ENCODE measurements at places on chromosomes 4 and X.

- no peak for DNase-seq
Observed at GRCh38 chrX:132489578-132490419, 961 bp upstream of the MBNL3 start.

- no peak for DNase-seq
Observed at GRCh38 chr4:105504744-105505143, 30.9 kb upstream of the PPA2 start.

GRCh38 chr4:172142281-172142741, 329.1 kb downstream of the GALNTL6 start:
- DNase-seq = peak; percentile 28

GRCh38 chr4:11565899-11566298, 137.2 kb upstream of the HS3ST1 start:
- DNase-seq = no peak

- DNase-seq = no peak
Observed at GRCh38 chr4:125765941-125766340, 451.2 kb downstream of the FAT4 start.

DNA sequence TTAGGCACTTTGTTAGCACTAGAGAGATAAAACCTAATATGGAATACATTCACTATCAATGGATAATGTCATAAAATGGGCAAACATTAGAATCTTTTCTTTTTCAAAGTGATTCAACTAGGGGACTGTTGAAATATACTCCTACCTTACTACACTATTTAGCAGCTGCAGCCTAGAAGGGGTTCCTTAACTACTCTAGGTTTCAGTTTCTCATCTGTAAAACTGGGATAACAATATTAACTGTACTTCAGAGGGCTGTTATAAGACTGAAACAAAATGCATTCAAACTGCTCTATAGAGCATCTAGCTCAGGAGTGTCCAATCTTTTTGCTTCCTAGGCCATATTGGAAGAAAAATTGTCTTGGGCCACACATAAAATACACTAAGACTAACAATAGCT, 147.4 kb downstream of the CDS1 start:
- no peak for DNase-seq

GRCh38 chr4:17329046-17329445, 182.8 kb downstream of the QDPR start:
- no peak for DNase-seq

DNA sequence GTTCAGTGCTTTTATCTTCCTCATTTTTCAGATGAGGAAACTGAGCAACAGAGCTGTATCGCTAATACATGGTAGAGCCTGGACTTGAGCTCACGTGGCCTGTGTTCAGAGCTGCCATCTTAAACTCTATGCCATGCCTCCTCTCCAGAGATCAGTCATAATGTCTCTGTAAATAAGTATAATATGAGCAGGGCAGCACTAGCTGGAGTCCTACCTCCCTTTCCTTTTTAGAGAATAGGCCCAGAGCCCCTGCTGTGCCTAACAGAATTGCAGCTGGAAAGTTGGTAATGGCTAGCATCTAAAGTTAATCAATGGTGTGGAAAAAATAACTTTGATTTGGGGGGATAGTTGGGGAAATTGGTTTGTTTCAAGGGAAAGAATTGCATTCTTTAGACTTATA, 20.4 kb downstream of the CASP6 start:
- DNase-seq = no peak

DNA sequence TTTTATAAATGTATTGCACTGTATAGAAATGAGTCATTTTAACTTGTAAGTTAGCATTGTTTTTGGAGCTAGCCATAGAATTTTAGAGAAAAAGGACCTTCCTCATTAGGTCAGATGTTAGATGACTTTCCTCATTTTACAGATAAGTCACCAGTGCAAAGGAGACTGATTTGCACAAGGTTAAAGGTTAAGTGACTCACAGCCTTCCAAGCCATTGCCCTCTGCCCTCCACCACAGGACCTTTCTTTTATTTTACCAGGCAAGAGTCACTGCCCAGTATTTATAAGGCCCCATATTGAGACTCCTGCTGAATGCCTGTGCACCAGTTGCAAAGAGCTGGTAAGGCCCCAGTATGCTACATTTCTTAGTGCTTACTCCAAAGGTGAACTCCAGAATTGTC, 4.2 kb upstream of the ABCG2 start:
- no peak for DNase-seq

- DNase-seq = no peak
Observed at GRCh38 chrX:129908636-129909035, 2.7 kb downstream of the UTP14A start.

All from AG04449 (cell line).